ENCODE measurements at places on chromosomes 1 and 21.

DNA sequence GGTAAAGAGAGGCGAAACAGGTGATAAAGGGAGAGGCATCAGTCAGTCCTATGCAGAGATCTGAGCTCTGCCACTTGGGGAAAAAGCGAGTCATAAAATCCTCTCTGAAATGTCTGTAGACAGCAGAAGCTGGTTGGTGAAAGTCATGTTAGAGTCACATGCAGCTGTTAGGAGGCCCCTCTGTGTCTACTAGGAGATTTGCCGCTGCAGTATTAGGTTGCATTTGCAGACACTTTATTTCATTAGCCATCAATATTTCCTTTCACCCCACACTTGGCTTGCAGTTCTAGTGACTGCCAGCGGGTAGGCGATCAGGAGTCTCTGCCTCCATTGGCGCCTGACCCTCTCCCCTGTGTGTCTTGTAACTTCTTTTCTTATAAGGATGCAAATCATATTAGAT is 16.2 kb downstream of the ATP1A4 start:
- no peak for DNase-seq

DNA sequence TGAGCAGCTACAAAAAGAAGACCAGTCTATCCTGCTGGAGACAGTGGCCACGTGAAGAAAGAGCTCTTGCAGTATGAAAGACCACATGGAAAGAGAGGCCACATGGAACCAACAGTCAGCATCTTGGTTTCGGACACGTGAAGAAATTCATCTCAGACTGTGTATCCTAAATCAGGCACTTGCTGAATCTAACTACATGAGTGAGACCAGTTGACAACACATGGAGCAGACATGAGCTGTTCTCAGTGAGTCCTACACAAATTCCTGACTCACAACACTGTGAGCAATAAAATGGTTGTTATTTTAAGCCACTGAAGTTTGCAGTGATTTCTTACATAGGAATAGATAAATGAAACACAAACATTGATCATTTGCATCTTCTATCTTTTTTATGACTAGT is 2.4 kb upstream of the TAF1A start:
- DNase-seq, result no peak

GRCh38 chr1:201903135-201903534 is 14.4 kb downstream of the SHISA4 start:
- no peak for DNase-seq

GRCh38 chr1:24705260-24706073 is 39.8 kb upstream of the CLIC4 start:
- no peak for DNase-seq

DNA sequence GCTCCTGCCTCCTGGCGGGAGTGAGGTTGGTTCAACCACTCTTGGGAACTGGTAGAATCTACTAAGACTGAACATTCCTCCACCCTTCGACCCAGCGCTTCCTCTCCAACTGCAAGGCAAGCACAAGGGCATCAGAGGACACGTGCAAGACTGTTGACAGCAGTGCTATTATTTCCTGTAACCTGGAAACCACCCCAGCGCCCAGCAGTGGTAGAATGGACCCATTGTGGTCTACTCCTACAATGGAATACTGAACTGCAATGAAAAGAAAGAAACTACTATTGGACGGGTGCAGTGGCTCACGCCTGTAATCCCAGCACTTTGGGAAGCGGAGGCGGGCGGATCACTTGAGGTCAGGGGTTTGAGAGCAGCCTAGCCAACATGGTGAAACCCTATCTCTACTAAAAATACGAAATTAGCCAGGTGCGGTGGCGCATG is 33.0 kb upstream of the TARDBP start:
- DNase-seq, result no peak

DNA sequence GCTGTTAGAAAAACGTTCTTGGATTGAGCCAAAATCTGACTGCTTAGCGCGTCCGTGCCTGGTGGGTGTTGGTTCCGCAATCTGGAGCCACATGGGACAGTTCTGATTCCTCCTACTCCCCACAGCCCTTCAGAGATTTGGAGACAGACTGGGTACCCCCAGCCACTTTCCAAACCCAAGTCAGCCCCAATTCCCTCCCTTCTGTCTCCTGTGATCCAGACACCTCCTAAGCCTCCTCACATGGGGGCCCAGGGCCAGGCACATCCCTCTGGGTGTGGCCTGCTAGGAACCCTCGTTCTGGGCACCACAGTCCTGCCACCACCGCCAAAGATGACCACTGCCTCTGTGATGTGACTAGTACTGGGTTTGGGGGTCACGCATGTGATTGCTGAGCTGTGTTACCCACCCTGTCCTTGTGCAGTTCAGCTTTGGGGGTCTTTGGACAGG is 4.8 kb downstream of the PLA2G5 start:
- DNase-seq, result no peak

GRCh38 chr1:17550729-17551584 is 11.5 kb downstream of the ARHGEF10L start:
- no peak for DNase-seq

- DNase-seq, result peak; percentile 96
Measured at GRCh38 chr1:2233997-2234761, 6.1 kb downstream of the SKI start.

DNA sequence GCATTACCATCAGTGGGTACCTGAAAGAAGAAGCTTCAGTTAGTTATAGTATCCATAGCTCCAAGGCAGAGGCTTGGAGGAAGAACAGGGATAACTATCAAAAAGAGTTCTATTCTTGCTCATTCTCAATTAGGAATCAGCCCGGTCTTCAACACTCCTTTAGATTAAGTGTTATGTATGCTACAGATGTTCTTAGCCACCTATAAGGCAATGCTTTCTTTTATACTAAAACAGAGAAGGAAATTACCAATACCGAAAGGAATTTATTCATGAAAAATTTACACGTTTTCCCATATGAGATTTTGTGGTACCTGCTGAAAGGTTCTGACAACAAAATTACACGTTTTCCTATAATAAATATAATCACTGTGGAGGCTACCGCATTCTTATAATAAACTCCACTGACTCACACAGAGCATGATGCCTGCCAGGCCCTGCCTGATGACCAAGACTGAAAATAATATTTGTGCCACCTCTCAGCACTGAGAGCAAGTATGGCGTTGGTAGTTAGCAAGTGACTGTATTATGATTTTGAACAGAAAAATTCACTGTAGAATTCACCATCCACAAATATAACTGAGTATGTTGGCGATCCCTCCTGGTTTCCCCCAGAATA is 58.3 kb downstream of the APP start:
- DNase-seq, result no peak

- no peak for DNase-seq
Measured at GRCh38 chr1:224864006-224864405, 65.5 kb upstream of the DNAH14 start.

- no peak for DNase-seq
Measured at GRCh38 chr1:35557118-35557610, at the start of gene KIAA0319L. KIAA0319L (minus strand) TSS chr1:35557403; CDS start chr1:35554491, 2,912 bp downstream.

DNA sequence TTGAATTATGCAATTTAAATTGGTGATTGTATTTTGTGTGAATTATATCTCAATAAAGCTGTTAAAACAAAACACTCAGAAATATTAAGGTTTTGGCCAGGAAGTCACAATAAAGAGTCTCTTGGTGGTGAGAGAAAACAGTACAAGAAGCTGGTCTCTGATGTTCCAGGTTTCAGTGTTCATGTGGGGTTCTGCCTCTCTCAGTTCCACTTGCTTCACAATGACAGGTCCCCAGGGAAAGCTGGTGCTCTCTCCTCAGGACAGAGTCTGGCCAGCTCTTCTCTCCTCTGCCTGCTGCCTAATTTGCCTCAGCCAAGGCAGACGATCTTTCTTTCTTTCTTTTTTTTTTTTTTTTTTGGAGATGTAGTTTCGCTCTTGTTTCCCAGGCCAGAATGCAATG is 342.9 kb upstream of the PLXNA2 start:
- no peak for DNase-seq

- DNase-seq, result no peak
Measured at GRCh38 chr1:42973286-42973685, 14.6 kb upstream of the SLC2A1 start.

DNA sequence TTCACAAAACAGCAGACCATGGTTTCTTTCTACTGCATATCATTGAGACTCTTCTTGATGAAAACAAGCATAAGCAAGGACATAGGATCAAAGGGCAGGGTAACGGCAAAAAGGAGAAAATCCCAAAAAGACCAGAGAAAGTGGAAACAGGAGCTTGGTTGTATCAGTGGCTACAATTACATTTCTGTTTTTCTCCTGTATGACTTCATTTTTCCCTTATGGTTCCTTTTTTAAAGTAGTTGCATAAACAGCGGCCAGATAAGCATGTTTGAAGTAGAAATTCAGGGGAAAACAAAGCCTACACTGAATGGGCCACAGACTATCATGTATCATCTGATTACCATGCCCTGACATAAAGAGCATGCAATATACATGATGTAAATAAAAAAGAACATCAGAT is 4.6 kb downstream of the EGLN1 start:
- DNase-seq, result no peak

DNA sequence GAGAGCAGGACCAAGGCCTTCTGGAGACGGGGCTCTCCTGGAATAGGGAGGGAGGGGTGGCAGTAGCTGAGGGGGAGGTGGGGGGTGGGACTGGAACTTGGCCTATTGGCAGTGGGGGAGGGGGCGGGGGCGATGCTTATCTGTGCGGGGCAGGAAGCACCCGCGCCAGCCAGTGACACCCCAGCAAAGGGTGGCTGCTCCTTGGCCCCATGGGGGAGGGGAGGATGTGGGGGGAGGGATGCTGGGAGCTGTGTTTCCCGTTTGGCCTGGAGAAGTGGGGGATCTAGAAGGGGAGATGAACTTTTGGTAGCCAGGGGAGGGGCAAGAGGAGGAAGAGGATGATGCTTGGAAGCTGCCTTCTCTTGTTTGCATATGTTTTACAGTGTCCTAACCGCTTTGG is 11.0 kb downstream of the ZBTB7B start:
- no peak for DNase-seq

DNA sequence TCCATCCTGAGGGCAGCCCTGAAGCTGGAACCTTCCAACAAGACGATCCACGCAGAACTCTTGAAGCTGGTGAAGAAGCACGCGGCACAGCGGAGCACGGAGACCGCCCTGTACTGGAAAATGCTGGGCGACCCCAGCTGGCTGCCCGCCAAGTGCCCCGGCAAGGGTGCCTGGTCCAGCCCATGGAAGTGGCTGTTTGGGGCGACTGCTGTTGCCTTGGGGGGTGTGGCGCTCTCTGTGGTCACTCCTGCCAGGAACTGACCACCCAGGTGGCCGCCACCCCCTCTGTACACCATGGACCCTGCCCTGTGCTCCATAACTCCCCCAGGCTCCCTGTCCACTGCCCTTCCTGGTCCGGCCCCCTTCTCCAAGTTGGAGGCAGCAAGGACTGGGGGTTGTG is 90.8 kb downstream of the PPP1R12B start:
- DNase-seq, result no peak

- DNase-seq, result no peak
Measured at GRCh38 chr1:1059494-1060280, 14.4 kb downstream of the RNF223 start.

GRCh38 chr1:29832471-29832870 is 596.1 kb downstream of the PTPRU start:
- no peak for DNase-seq

DNA sequence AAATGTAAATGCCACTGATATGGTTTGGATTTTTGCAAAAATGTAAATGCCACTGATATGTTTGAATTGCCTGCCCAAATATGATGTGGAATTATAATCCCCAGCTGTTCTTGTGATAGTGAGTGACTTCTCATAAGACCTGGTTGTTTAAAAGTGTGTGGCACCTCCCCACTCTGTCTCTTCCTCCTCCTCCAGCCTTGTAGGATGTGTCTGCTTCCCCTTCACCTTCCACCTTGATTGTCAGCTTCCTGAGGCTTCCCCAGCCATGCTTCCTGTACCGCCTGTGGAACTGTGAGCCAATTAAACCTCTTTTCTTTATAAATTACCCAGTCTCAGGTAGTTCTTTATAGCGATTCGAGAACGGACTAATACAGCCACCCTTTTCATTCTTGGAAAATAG is 1.3 kb upstream of the CCT8 start:
- DNase-seq, result no peak

DNA sequence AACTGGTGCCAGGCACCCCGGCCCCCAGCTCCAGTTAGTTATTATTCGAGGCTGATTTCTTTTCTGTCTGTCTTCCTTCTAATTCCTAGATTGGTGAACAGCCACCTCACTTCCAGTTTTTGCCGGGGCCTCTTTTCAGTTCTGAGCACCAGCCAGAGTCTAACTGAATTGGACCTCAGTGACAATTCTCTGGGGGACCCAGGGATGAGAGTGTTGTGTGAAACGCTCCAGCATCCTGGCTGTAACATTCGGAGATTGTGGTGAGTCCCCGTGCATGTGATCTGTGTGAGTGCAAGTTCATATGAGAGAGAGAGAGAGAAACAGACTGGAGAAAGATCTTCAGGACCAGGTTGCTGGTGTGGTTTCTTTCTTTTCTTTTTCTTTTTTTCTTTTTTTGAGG is 13.5 kb downstream of the NLRP3 start:
- no peak for DNase-seq

DNA sequence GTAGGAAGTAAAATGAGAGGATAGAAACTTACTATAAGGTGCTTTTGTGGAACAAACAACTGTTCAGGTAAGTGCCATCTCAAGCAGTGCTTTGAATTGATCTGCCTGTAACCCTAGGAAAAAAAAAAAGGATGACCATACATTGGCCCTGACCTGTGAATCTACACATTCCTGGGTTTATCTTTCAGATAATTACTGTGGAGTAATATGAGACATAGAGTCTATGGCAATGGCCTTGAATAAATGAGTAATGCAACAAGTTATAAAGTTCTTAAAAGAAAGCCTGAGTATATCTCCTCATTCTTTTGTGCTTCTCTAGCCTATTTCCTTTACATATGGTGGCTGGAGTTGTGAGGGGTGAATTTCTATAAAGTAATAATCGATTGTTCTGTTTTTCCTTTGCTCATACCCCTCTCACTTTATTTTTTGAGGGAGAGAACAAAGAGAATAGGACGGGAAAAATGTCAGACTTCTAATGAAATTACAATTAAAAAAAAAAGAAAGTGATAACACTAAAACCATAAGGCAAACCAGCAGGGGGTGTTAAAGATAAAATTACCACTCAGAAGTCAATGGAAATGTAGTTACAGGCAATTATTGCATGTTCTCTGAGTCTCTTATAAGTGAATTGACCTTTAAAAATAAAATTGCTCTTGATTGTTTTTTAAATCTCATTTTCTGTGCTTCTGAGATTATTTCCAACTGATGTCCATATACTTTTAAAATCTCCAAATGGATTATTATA is 12.4 kb upstream of the ATP1A1 start:
- no peak for DNase-seq

- no peak for DNase-seq
Measured at GRCh38 chr1:7159116-7159781, 374.0 kb downstream of the CAMTA1 start.

- DNase-seq, result no peak
Measured at GRCh38 chr1:209628618-209629299, 23.5 kb downstream of the LAMB3 start.

- DNase-seq, result no peak
Measured at GRCh38 chr1:233707153-233707879, 93.4 kb downstream of the KCNK1 start.
